ENCODE measurements at places on chromosomes 4 and X.

DNA sequence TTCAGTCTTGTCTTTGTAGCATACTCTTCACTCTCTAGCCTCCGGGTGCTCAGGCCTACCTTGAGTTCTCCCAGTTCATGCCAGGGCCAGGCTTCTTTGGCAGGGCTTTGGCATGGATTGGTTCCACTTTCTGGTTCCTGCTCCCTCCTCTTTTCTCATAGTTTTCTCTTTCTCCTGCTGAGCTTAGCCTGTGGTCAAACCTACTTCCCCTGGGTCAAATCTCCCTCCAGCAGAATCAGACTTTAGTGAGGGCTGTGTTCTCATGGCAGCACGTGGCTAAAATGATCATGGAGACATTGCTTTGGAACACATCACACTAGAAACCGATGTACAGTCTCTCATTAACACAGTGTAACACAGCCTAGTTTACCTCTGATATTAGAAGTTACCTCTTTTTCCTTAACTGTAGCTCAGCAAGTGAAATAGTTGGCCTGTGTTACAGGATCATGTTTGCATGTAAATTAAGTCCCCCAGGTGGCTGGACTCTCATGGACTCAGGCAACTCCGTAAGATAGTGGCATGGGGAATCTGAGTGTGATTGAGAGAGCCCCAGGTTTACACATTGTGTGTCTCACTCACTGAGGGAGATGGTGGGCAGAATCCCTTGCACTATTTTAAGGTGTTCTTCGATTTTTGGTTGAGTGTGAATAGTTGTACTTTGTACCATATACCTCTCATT, 13.3 kb downstream of the RAB9A start:
- DNase-seq: no peak

DNA sequence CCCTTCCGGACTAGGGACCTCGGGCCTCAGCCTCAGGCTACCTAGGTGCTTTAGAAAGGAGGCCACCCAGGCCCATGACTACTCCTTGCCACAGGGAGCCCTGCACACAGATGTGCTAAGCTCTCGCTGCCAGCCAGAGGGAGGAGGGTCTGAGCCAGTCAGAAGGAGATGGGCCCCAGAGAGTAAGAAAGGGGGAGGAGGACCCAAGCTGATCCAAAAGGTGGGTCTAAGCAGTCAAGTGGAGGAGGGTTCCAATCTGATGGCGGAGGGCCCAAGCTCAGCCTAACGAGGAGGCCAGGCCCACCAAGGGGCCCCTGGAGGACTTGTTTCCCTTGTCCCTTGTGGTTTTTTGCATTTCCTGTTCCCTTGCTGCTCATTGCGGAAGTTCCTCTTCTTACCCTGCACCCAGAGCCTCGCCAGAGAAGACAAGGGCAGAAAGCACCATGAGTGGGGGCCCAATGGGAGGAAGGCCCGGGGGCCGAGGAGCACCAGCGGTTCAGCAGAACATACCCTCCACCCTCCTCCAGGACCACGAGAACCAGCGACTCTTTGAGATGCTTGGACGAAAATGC, at the start of gene WAS:
WAS (plus strand) TSS at position 389 of the 572 bp plus-strand sequence; CDS start at position 444, 55 bp downstream.
- DNase-seq: no peak

DNA sequence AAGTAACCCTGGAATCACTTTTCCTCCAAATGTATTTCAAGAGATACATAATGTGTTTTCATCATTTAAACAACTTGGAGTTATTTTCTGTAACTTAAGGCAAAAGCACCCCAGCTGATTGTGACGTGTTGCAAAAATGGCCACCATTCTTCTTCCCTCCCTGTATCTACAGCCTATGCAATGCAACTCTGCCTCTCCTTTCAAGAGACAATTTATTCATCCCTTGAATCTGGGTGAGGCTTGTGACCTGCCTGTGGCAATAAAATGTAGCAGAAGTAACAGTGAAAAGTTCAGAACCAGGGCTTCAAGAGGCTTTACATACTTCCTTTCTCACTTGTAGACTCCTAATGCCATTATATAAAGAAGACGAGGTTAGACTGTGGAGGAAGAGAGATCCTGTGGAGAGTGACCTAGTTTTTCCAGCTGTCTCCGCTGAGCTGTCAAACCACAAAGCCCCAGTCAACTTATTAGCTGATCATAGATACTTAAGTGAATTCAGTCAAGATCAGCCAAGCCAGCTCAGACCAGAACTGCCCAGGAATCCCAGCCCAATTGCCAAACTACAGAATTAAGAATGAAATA, 81.0 kb upstream of the KLF3 start:
- no peak for DNase-seq

- DNase-seq: no peak
Observed at GRCh38 chr4:41758884-41759283, 10.4 kb upstream of the PHOX2B start.

DNA sequence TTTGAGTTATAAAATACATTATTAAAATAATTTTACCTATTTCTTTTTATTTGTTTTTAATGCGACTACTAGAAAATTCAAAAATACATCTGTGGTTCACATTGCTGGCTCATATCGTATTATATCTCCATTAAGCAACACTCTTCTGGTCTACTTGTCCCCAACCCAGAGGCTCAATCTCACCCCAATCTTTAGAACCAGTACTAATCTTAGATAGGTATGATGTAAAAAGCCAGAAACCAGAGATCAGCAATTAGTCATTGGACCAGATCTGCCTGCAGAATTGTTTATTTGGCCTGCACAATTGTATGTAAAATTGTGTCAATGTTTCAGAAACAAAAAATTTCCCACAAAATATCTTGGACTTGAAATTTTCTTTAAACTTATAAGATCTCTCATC, 155.5 kb upstream of the BMP3 start:
- DNase-seq: no peak

GRCh38 chrX:110280954-110281353, 36.9 kb downstream of the AMMECR1 start:
- DNase-seq: no peak

- no peak for DNase-seq
Observed at GRCh38 chr4:8285976-8286718, 16.6 kb downstream of the HTRA3 start.

DNA sequence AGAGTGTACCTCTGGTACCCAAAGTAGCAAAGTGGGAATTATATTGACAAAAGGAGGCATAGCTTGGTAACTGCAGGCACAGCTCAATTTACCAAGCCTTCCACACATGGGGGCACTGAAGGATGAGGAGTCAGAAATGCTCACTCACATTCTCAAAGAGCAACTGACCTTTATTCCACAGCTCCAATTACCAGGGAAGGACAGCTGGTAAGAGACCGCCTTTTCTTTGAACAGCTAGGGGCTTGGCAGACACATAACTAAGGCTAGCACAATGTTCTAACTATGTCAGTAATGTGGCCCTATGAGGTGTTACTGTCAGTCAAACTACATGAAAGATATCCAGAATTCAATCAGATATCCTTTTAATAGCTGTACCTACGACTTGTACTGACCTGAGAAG, 20.5 kb upstream of the STS start:
- no peak for DNase-seq

GRCh38 chrX:17591741-17592110, 145.6 kb upstream of the SCML1 start:
- DNase-seq: no peak

GRCh38 chr4:40283413-40283812, 51.7 kb upstream of the CHRNA9 start:
- DNase-seq: no peak

GRCh38 chr4:172547724-172548123, 620.9 kb upstream of the GALNT7 start:
- peak; percentile 53 for DNase-seq

DNA sequence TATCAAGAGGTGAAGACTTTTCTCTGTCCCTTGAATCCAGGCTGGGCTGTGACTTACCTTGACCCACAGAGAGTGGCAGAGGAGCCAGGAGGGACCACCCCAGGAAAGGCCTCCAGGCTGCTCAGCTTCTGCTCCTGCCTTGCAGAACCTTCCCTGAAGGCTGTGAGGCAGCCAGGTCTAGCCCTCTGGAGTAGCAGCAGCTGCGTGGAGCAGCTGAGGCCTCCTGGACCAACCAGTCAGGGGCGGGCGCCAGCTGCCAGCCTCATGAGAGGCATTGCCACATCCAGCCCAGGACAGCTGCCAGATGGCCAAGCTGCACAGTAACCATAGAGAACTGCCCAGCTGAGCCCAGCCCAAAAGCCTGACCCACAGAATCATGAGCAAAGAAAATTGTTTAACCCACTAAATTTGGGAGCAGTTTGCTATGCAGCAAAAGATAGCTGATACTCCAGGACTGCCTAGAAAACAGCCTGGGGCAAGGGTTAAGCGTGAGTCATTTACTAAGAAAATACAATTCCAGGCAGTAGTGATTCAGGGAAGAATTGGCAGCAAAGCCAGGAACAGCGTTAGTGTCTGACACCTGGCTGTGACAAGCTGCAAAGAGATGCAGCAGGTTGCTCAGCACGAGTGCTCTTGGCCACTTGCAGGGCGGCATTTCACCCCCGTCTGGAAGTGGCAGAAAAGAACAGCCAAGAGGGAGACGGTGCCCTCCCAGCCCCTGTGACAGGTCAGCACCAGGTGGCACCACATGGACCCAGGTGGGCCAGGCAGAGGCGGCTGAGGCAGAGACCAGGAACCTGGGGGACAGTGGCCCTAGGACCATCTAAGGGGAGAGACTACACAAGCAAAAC, 14.7 kb upstream of the PDE6B start:
- DNase-seq: no peak

DNA sequence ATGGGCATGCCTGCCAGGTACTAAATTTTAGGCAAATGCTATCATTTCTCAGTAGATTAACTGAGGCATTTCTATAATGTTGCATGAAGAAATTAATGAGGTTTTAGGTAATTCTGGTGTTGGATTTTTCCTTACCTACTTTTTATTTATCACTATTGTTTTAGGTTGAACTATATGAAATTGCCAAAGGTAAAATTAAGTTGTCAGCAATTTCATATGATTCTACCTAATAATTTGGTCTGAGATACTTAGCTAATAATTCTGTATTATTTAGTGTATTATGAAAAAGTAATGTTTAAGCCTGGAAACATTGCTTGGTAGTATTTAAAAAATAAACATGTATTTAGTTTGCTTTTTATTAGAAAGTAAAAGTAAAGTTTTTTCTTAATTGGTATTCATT, 22.7 kb downstream of the SLC4A4 start:
- no peak for DNase-seq

DNA sequence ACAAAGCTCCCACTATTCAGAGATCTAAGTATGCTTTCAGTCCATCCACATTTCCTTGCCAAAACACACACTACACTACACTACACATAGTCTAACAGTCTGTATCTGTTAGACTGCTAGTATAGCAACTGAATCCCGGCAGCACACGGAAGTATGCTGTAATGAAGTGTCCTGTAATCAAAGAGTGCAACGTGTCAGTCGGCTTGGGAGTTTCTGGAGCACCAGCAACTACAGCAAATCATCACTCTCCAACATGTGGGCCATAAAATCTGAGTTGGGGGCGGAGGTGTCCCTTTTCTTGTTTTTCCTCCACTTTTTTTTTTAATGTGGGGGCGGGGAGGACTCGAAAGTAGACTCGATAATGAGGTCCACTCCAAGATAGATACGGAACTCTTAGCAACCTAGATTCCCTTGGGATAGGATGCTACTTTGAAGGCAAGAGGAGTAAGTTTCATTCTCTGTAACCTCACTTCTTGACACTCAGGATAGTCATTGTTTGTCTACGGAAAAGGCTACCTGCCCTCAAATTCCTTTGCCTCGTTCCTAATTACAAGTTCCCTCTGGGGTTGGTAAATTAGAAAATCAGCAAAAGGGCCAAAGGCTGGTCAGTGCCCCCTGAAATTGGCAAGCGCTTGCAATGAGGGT, 722 bp downstream of the SLC10A7 start:
- DNase-seq: no peak

DNA sequence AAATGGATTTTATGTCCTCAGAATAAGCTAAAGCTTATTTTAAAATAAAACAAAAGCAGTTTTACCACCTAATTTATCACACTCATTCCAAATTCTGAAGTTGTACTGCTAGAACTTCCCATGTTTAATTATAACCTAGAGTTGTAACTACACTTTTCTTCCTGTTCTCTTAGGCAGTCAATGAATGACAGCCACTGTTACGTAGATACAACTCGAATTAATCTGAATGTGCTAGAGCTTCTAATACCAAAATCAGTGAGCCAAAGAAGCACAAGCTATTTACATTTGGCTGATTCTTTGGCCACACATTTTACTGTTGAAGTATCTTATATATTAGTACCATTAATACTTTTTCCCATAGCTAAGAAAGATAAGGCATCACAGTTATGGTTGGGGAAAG, 99.0 kb upstream of the FTHL17 start:
- DNase-seq: no peak

GRCh38 chr4:4388836-4389575, 2.1 kb downstream of the NSG1 start:
- DNase-seq: no peak

- DNase-seq: no peak
Observed at GRCh38 chrX:8565729-8566128, 101.1 kb downstream of the VCX3B start.

DNA sequence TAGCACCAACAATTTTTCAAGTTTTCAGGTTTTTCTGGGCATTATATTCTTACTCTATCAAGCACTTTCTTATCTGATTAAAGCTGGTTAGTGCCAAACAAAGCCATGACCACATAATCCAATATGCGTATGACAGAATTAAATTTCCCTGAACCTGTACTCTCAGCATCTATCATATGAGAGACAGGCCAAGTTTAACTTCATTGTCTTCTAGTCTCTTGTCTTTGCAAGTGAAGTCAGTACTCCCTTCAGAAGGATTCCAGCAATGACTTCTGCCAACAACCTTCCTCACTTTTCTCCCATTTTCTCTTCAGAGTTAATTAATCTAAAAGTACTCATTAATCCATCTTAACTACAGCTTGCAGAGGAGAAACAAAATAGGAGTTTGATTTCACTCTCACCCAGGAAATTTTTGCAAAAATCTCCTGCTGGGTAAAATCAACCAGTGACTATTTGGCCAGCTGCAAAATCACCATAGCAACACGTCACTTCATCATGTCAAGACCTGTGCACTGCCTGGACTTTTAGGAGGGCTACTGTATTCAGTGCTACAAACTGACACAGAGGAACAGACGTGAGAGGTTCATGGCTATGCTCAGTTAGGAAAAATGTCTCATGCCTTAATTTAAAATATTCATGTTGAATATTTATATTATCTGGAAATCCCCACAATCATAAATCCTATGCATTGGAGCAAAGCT, 208.4 kb downstream of the ANTXR2 start:
- no peak for DNase-seq

GRCh38 chr4:47733302-47734175, 104.3 kb downstream of the CORIN start:
- DNase-seq: no peak

- no peak for DNase-seq
Observed at GRCh38 chr4:15352524-15352923, 75.3 kb upstream of the C1QTNF7 start.

Measured in NCI-H2081 treated with DMSO at 0.1 percent for 48 hours (cell line).